ENCODE measurements at places on chromosomes 2 and 18.

- no peak for DNase-seq
Measured at GRCh38 chr2:209322041-209322440, 101.8 kb upstream of the MAP2 start.

DNA sequence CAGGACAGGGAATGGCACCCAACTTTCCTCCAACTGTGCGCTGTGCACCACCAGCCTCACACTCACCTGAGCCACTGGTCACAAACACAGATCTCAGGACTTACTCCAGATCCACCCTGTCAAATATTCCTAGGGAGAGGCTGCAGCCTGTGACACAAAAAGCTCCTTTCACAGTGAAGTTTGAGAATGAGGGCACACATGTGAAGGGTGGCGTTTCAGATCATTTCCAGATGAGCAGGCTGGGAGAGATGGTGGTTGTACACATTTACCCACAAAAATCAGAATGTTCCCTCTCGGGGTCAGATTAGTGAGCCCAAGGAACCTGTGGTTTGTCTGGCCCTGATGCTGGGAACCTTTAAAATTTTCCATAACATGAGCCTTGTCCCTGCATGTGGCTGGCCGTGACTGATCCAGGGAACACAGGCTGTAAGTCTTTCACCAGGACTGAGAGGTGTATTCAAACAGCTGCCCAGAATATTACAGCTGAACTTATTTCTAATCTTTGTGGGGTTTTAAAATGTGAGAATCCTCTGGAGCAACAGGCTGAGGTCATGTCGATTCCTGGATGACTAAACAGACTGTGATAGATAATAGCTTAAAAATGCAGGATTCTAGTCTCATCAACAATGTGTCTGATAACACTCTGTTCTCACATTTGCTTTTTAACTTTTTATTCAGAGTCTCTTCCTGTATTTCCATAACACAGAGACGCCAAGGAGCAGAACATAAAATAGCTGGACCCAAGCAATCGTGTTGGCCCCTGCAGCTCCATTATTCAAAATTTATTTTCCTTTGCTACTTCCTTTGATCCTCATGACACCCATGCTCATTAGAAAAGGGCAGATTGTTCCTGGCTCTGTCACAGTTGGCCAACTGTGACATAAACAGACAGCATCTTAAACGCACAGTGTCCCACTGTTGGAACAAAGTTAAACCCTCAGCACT lies 35.5 kb downstream of the IL1R2 start:
- no peak for DNase-seq

DNA sequence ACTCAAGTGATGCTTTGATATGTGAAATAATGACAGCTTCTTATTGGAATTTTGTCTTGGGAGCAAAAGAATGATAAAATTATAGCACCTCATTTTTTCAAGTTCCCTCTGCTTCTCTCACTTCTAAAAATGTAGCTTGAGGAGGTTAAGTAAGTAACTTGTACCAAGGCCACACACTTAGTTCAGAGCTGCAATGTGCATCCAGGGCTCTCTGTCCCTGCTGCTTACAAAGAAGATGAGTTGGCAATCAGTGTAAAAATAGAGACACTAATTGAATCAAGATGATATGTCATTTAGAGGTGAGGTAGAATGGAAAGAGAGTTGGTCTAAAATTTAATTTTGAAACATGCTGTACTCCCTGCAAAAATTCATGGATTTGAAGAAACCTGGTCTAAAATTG lies 312.0 kb upstream of the TNP1 start:
- no peak for DNase-seq

- DNase-seq = no peak
Measured at GRCh38 chr2:25402477-25402876, 60.8 kb upstream of the DNMT3A start.

GRCh38 chr2:190678444-190679162 lies 29.7 kb downstream of the NAB1 start:
- DNase-seq = no peak

DNA sequence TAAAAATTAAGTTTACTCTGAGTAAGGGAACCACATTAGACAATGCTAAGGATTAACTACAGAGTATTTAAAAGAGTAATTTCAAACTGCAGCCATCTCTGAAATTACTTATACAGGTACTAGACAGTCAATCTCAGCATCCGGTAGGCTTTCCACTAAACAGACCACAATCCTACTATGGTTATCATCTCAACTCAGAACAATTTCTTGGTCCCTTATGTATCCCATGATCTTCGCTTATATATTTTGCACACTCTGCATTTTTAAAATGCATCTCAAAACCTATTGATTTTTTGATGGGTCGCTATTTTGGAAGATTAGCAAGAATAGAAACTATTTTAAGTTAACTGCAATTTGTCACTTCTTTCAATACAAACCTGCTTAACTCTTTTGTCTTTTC lies 1.4 kb downstream of the PPP4R1 start:
- no peak for DNase-seq

DNA sequence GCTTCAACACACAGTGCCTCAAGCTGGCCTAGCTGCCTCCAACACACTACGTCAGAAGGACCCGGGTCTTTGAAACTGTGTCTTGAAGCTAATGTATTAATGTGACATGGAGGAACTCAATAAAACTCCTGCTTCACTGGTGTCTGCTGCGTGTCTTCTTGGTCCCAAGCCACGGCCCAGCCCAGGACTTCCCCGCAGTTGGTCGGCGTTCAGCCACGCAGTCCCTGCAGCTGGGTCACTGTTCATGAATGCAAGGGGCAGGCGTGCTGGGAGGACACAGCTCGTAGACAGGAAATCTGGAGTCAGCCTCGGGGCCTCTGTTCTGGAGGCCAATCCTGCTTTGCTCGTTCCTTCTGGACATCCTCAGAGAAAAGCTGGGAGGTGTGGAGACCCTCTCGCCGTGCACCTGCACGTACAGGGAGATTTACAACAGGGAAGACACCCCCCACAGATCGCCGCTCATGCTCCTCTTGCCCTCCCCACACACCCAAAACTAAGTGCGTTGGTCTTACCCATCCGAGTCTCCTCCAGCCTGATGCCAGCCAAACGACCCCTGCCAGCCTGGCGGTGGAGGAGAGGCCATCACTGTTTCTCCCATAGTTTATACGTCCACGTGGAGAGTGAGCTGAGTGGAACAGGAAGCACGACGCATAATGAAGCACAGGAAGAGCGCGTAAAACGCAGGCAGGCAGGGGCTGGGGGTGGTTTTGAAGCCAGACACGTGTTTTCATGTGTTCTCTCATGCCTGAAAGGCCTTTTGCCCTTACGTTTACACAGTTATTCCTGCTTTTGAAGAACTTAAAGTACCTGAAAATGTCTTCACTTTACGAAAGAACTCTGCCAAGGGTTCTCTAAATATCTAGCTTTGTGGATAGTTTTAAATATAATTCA lies 39.7 kb downstream of the ADI1 start:
- DNase-seq = no peak

DNA sequence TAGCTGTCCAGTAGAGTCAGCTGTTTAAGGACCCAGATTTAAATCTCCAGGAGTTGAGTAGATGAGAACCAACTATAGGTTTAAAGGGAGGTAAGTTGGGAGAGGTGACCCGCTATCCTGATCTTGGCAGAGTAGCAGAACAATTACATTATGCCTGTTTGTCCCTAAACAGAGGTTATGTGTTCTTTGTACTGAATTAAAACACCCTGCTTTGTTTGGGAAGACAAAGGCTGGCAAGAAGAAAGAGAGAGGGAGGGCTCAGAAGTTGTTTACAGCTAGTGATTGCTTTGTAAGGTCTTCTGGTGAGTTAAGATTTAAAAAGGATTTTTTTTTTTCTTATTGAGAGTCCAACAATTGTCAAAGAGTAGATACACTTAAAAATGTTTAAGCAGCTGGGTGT lies 37.3 kb downstream of the USP14 start:
- DNase-seq = no peak

DNA sequence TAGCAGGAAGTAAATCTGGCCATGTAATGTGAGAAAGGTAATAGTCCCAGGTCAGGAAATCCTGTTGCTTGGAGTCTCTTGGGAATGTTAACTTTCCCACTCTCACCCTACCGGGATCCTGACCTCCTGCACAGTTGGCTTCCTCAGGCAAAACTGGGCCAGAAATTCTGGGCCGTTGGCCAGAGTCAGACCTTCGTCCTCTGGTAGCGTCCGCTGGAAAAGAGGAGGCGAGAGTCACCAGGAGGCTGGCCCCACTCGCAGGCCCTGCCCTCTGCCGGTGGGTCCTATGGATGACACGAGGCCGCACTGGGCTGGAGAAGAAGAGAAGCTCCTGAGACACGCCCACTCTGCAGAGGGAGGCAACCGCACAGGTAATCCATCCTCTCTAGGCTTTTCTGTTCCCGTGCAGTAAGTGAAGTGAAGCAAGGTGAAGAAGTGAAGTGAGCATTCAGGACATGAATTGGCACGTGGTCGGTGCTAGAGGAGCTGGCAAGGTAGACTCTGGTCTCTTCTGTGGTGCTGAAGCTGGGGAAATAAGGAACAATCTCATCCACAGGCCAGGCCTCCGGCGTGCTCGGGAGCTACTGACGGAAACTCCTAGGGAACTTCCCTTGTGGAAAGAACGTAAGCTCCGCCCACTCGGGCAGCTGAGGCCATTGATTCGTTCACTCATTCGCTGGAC lies 182.7 kb upstream of the GLI2 start:
- no peak for DNase-seq

- DNase-seq = no peak
Measured at GRCh38 chr18:62621546-62621945, 93.8 kb upstream of the PHLPP1 start.

- no peak for DNase-seq
Measured at GRCh38 chr2:38213619-38214167, 137.7 kb upstream of the CYP1B1 start.

- DNase-seq = no peak
Measured at GRCh38 chr2:75619956-75620740, 26.4 kb upstream of the MRPL19 start.

GRCh38 chr18:2515171-2515787 lies 56.0 kb downstream of the METTL4 start:
- DNase-seq = peak; percentile 47

- DNase-seq = no peak
Measured at GRCh38 chr2:226699321-226699720, 100.3 kb downstream of the IRS1 start.

DNA sequence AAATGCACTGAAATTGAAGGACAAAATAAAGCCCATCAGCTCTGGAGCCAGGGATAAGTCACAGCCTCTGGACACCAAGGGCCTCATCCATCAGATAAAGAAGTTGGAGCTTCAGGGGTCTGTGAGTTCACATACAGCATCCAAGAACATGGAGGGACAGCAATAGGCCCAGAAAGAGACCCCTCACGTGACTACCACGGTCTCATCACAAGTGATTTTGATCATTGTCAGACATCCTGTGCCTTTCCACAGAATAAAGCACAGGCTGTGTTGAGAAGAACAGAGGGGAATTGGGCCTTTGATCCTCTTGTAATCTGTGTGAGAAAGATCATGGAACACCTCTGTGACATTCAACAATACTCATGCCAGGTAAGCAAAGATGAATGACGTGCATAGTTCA lies 65.2 kb upstream of the CTAGE1 start:
- no peak for DNase-seq

DNA sequence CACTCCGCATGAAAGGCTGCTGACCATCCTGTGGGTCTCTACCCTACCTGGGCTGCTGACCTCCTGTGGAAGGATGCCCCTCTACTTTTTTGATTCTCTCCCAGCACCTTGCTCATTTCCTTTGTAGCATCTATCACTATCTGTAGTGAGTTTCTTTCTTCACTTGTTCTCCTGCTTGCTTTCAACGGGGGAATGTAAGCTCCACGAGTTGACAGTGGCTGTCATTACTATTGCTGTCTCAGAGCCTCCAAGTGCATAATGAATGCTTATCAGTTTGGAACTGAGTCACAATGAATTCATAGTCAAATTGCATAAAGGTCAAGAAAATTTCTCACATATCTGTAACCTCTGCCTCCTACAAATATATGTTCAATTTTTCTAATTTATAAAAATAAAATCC lies 477.7 kb downstream of the PLCL1 start:
- DNase-seq = no peak

DNA sequence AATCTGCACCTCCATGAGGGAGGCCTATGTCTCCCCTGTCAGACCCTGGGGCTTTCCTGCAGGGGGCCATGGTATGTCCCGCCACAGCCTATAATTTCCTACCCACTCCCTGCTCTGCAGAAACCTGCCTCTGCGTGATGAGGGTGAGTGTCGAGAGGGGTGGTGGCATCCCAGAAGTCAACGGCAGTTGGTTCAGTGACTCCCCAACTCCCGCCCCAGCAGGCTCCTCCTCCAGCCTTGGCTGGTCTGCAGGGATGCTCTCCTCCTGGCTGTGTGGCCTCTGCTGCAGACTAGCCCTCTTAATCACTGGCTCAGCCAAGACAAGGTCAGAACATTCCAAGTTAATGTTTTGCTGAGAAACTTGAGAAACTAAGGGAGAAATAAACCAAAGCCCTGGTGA lies 13.3 kb downstream of the CELF4 start:
- no peak for DNase-seq

DNA sequence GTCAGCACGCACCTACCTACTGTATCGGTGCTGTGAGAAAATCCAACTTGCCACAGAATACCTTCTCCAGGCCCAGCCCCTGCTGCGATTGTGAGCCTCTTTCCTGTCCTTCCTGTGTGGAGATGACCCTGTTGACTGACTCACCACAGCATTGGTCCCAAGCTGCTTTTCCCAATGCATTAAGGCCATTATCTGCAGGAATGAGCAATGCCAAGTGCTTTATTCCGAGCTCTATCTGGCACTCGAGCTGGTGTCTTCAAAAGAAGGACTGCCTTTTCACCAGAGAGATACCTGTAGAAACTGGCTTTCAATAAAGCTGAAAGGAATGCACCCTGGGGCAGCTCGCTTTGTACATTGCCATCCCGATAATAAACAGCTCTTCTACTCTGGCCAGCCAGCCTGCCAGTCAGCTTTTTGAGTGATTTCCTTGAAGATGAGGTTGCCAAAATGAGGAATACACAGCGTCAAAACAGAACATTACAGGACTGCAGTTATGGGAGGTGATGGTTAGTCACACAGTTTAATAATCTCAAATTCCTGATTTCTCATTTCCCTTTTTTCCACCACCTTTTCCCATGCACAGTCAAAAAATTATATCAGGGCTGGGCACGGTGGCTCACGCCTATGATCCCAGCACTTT lies 8.3 kb upstream of the RNF103 start:
- DNase-seq = no peak

DNA sequence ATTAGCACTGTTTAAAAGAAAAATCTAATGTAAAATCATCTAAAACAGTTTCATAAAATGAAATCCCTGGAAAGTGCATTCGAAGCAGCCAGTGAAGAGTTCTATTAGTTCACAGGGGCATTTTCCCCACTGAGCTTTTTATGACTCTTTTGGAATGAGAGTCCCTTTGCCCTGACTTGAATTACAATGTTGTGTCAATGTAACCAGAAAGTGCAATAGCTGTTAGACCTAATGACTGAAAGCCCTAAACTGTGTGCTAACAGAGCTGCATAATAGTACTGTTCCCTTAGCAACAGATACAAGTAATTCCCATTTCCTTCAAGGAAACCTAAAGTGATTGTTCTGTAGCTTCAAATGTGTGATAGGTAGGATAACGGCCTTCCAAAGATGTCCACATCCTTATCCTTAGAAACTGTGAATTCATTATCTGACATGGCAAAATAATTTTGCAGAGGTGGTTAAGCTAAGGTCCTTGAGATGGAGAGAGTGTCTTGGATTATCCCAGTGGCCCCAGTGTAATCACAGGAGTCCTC lies 134.4 kb downstream of the L3MBTL4 start:
- no peak for DNase-seq

GRCh38 chr18:961644-962355 lies 57.1 kb downstream of the ADCYAP1 start:
- DNase-seq = no peak
